T-cell (primary cell): ENCODE measurements at places on chromosomes 16 and 17.

DNA sequence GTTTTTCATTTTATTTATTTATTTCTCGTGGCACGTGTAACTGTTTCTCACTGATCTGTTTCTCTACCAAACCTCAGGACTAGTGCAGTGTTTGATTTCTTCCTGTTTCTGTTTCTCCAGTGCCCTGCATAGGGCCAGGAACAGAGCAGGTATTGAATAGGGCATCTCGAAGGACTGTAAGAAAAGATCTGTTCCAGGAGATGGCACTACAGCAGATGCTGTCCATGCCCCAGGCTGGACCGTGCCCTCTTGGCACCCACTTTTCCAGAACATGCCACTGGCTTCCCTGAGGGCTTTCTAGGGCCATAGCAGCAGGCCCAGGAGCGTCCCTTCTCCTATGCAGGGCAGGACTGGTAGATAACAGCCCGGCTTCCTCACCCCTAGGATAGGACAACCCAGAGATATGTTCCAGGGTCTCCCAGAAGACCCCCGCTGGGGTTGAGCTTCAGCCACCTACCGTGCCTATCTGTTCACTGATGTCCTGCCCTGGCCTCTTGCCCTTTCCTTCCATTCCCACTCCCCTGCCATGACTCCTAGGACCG, 4.4 kb downstream of the SNX20 start:
- no peak for DNase-seq

DNA sequence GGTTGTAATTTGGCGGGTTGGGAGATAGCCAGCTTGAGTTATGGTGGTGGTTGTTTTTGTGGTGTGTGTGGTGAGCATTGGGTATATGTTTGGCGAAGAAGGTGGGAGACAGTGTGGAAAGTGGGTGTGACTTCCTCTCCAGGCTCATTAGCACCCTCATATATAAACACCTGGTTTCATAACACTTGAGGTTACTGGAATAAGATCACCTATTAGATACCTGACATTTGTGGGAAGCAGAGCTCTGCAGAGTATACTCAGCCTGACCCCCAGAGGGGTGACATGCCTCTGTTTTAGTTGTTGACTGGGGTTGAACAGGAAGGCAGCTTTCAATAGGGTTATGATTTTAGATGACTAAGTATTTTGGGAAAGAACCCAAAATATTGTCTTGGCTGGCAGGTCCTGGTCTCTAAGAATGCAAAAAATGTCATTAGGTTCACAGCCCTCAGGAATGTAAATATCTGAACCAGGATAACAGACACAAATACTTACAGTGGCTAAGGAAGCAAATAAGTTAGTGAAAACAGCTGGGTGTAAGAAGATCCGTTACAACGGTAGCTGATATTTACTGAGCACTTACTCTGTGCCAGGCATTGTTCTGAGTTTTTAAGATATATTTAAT, 18.3 kb upstream of the EFCAB13 start:
- no peak for DNase-seq

DNA sequence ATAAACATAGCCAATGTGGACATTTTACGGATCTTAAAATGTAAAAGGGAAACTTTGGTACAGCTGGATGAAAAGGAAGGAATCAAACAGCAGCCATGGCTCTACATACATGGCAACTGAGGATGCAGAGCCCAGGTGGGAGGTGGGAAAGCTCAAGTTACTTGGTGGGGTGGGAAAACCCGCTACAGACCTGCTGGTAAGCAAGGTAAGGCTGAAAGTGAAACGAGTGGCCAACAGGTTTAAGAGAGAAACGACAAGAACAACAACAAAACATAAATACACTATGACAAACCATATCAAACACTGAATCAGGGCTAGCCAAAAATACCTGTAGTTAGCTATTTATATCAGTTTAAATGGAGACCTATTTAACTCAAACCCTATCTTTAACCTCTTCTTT, 185.3 kb downstream of the CEP112 start:
- no peak for DNase-seq

DNA sequence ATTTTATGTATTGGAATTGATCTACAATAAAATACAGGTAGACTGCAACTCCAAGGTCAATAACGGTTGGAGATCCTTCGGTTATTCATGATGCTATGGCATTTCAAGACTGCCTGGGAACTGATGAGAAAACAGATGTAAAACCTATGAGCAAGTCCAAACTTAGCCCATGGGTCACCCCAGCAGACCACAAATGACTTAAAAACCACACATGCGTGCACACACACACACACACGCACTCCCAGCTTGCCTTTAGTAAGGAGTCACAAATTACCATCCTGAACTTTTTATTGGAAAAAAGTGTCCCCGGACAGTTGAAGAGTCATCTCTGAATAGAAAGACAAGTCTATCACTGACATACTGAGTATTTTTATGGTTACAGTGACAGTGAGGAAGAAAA, 26.7 kb downstream of the TRIM25 start:
- DNase-seq: no peak

DNA sequence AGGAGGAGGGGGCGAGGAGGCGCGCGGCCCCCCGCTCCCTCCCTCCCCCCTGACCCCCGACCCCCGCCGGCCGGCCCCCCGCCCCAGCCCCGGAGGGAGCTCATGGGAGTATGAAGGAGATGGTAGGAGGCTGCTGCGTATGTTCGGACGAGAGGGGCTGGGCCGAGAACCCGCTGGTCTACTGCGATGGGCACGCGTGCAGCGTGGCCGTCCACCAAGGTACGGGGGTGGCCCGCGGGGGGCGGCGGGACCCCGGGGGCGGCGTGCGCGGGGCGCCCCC, 390 bp downstream of the MLLT6 start:
- no peak for DNase-seq

GRCh38 chr17:45284176-45285140, 22.6 kb upstream of the SPATA32 start:
- peak; percentile 50 for DNase-seq

DNA sequence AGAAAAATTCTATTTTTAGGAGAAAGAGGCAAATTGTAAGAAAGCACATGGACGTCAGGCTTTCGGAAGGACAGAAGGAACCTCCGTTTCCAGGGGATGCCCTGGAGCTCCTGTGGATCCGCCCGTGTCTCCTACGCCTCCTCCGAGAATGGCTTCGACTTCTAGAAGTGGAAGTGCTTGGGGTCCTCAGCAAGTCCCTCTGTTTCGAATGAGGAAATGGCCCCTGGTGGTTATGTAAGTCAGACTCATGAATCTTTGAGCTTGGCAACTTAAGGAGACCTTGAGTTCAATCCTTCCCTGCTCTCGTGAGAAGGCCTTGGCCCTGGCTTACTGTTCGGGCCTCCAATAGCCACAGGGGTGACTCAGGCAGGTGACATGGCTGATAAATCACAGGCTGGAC, 38.9 kb downstream of the COX4I1 start:
- no peak for DNase-seq

GRCh38 chr16:1530883-1531637, 2.4 kb upstream of the TMEM204 start:
- DNase-seq: no peak

DNA sequence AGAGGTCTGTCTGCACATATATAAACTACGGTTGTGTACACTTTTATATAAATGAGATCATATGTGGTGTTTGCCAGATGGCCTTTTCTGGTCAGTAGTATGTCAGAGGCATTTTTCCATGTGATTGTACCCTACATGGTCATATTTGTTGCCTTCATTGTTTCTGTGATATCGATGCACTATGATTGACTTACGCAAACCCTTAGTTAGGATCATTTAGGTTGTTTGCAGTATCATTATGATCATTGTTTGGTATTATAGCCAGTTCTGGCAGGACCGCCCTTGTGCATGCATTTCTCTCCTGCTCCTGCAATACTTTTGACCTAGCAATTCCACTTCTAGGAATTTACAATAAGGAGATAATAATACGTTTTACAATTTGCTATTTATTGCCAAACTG, 169.1 kb downstream of the MSI2 start:
- DNase-seq: no peak

GRCh38 chr17:30292286-30292858, 628 bp upstream of the BLMH start:
- DNase-seq: no peak

- DNase-seq: no peak
Observed at GRCh38 chr16:53966821-53967571, 263.0 kb downstream of the FTO start.

- DNase-seq: no peak
Observed at GRCh38 chr16:72837846-72838585, 209.9 kb downstream of the ZFHX3 start.

DNA sequence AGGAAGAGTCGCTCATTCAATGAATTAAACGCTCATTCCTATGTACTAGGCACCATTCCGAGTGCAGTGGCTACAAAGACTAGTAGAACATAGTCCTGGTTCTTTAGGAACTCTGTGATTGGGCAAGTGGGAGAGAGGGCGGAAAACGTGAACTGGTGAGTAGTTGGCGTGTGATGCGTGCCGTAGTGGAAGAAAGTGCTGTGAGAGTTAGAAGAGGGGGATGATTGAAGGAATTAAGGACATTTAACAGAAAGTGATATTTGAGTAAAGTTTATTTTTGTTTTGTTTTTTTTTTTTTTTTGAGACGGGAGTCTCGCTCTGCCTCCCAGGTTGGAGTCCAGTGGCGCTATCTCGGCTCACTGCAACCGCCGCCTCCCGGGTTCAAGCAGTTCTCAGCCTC, 7.9 kb upstream of the SLFN14 start:
- peak; percentile 15 for DNase-seq

- DNase-seq: no peak
Observed at GRCh38 chr16:30510376-30510938, 15.9 kb downstream of the ZNF768 start.

DNA sequence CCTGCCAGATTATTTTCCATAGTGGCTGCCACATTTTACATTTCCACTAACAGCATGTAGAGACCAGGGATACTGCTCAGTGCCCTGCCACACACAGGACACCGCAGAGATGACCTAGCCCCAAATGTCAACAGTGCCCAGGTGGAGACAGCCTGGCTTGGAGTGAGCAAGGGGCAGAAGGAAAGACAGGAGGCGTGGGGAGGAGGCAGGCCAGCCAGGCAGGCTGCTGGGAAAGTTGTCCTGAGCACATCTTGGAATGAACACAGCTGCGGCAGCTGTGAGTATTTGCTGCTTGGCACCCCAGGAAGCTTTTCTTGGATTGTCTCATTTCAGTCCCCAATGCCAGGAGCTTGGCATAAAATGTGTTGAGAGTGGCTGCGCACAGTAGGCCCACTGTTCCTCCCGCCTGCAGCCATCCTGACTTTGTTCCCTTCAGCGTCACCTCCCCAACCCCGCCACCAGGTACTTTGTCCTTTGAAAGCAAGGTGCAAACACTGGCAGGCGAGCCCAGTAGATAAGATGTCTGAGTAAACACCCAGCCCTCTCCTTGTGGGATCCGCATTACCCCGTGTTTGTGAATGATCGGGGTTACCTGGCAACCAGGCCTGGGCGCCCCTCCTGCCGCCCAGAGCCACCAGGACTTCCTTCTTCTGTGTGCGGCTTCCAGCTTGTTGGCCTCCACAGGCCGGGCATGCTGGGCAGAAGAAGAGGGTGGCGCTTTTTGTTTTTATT, 114.0 kb downstream of the CMIP start:
- no peak for DNase-seq

GRCh38 chr17:41813152-41813680, 412 bp downstream of the FKBP10 start:
- no peak for DNase-seq

- peak; percentile 32 for DNase-seq
Observed at GRCh38 chr16:11354733-11355574, 9.7 kb downstream of the RMI2 start.

GRCh38 chr17:6994666-6995256, 1.1 kb upstream of the ALOX12 start:
- no peak for DNase-seq

DNA sequence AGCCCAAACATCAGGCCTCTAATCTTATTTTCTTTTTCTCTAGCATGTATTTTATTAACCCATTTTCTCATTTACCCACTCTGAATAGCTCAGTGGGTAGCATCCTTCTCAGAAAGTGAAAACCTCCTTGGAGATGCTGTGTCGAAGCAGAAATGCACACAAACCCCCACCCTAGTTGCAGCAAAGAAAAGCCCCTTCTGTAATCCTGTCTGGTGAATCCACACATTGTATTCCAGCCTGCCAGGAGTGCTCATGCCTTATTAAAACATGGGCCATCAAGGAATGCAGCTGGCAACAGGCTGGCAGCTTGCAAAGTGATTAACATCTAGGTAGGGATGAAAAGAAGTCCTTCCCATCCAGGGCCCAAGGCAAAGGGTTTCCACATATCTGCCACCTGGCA, 39.7 kb upstream of the AXIN2 start:
- DNase-seq: no peak

- no peak for DNase-seq
Observed at GRCh38 chr17:67125417-67125816, 81.1 kb downstream of the CACNG1 start.

GRCh38 chr17:49018116-49018612, 21.0 kb downstream of the IGF2BP1 start:
- no peak for DNase-seq

DNA sequence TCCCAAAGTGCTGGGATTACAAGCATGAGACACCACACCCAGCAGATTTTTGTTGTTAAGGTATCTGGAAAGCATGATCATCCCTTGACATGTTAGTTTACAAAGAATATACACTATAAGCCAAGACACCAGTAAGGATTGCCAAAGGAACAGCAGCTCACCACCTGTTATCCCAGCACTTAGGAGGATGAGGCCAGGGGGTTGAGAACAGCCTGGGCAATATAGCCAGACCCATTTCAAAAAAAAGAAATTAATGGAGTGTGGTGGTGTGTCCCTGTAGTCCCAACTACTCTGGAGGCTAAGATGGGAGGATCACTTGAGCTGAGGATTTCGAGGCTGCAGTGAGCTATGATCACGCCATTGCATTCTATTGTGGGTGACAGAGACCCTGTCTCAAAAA, 5.1 kb downstream of the ANKRD40CL start:
- no peak for DNase-seq

DNA sequence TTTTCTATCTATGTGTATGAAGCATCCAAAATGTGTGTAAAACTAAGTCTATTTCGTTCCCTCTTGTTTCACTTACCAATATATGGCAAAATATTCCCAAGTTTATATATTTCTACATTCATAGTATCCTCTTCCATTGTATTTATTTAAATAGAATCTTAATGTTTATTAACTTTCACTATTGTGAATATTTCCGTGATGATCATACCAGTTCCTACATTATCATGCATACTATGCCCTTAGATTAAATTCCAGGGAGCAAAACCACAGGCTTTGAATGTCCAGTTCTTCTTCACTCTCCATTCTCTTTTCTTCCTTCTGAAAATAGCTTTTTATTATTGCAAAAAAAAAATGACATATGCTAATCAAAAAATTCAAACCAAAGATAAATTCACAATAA, 4.0 kb downstream of the MAP2K6 start:
- DNase-seq: no peak
